ENCODE measurements at places on chromosomes 3 and 15.
A peak's percentile ranks its signal among the peaks of the same experiment; 100 is the strongest.

- DNase-seq: no peak
These were observed 1.6 kb downstream of the TATDN2 start for GRCh38 chr3:10249833-10250232.

- DNase-seq: no peak
These were observed 48.7 kb downstream of the BCHE start for GRCh38 chr3:165788531-165788930.

DNA sequence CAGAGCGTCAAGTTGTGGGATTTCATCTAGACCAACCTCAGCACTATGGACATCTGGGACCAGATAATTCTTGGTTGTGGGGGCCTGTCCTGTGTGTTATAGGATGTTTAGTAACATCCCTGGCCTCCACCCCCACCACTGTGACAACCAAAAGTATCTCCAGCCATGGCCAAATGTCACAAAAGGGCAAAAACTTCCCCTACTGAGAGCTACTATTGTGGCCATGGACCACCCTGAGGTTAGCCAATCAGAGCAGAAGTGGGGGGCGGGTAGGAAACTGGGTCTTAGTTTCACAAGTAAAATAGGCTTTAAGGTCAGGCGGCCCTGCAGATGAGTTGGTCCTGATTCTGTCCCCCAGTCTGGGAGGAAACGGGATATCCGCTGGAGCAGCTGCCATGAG, 25.4 kb downstream of the KIF7 start:
- DNase-seq: no peak

GRCh38 chr15:92928225-92928750, 28.2 kb downstream of the CHD2 start:
- no peak for DNase-seq

DNA sequence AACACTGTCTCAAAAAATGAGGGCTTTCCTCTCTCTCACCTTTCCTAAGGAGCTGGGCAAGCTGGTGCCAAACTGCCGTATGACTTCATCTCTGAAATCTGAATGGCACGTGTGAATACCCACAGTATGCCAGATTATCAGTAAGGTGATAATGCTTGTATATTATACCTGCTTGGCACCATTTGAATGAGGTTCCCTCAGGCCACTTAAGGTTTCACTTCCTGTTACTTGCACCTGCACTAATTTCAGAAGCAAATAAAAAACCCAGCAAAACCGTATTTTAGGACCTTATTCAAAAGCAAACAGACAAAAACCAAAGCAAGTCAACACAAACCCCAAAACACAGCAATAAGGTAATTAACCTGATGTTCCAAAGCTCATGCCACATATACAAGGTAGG, 19.7 kb downstream of the FOXP1 start:
- DNase-seq: no peak

DNA sequence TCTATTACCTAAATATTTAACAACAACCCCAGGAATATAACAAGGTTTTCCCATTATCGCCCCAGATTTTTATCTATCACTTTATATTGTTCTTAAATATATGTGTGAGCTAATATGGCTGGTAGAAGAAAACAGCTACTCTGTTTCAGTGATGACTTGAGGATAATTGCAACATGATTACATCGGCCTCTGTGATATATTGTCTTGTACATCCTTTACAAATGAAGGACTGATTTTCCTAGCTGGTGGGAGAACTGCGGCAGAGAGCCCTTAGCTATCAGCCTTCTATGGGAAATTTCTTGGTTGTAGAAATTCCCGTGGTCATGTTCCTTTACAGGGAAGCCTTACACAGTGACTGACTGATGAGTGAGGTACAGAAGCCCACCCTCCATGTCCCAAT, 110.9 kb upstream of the ZNF717 start:
- no peak for DNase-seq

- no peak for DNase-seq
These were observed 201.4 kb upstream of the EOMES start for GRCh38 chr3:27923349-27924068.

DNA sequence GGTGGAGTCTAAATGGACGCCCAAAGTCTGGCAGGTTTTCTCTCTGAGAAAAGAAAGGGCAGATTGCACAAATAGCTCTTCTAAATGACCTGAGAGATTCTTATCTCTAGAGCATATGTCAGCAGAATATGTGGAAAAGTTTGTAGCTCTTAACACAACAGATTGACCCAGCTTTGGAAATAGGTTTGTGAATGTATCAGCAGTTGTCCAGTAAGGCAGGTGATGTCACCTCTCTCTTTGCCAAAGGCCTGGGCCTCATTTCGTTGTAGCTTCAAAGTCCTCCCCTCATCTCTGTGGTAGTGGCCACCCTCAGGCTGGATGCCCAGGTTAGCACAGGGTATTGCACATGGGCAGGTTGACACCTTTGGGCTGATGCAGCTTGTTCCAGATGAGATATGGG, 36.0 kb downstream of the PDIA5 start:
- DNase-seq: no peak

DNA sequence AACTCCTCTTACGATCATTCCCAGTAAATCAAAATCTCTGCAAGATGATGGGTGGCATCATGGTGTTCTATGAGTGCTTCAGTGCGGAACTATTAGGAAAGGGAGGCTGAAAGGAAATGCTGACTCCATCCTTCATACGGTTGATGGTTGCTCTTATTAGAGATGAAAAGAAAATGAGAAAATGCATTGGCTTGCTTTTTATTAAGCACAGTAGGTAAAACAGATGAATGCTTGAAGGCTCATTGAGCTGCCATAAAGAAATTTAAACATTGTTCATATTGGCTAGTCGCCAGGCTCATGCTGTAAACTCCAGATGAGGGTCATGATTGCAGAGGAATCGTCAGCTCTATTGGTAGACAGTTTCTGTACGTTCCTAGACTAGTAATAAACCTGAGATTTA, 115.8 kb downstream of the EPHA3 start:
- no peak for DNase-seq

- peak; percentile 21 for DNase-seq
These were observed 124.6 kb downstream of the ARRDC4 start for GRCh38 chr15:98085003-98085639.

GRCh38 chr3:107670986-107671385, 148.2 kb downstream of the BBX start:
- DNase-seq: no peak

DNA sequence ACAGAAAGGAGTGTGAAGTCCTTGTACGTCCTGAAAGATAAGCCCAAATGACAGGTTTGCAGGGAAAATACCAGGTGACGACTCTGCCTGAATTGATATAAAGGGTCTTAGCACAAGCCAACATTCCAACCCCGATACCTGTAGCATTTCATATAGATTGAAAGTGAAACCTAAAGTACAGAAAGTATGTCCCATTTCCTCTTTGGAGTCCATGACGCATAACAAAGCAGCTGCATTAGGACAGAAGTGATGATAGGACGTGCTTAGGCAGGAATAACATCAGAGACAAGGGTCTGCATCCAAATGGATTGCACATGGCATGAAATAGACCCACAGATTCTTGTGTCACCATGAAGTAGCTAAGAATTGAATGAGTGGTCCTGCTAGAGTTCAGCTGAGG, 187.0 kb upstream of the ROBO1 start:
- DNase-seq: no peak

- DNase-seq: no peak
These were observed 31.3 kb upstream of the IQSEC1 start for GRCh38 chr3:13104511-13104910.

- no peak for DNase-seq
These were observed 996 bp upstream of the XIRP1 start for GRCh38 chr3:39193391-39193790.

DNA sequence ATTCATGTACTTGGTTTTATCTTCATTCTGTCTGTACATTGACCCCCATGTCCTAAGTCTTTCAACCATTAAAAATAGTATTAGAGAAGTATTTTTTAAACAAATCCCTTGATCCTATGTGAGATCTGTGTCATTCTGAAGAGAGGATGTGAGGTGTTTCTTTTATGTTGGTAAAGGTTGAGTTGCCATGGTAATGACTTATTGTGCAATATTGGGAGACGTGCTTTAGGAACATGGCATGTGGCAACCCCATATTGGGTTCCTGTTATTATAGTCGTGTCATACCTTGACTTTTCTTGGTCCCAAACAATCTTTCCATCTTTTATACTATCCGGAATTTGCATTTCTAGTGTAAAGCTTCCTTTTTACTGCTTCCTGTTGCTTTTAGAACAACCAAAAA, 203.1 kb downstream of the KCNAB1 start:
- DNase-seq: no peak

DNA sequence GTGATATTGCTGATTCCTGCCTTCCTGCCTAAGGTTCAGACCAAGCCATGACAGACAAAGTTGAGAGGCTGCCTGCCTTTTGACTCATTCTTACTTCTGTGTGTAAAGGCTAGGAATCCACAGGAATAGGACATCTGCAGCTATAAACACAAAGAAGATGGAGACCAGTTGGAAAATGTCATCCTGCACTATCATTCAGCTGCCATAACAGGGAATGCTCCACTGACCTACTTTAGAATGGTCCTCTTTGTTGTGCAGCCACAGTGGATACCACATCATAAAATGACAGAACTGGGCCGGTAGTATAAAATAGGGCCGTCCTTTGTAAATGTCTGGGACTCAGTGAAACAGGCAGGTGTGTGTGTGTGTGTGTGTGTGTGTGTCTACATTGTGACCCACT, 75.1 kb downstream of the STAC start:
- no peak for DNase-seq

- DNase-seq: no peak
These were observed 12.6 kb downstream of the PLCL2 start for GRCh38 chr3:16897254-16897926.

- DNase-seq: no peak
These were observed 30.5 kb upstream of the TRPC1 start for GRCh38 chr3:142693136-142693853.

DNA sequence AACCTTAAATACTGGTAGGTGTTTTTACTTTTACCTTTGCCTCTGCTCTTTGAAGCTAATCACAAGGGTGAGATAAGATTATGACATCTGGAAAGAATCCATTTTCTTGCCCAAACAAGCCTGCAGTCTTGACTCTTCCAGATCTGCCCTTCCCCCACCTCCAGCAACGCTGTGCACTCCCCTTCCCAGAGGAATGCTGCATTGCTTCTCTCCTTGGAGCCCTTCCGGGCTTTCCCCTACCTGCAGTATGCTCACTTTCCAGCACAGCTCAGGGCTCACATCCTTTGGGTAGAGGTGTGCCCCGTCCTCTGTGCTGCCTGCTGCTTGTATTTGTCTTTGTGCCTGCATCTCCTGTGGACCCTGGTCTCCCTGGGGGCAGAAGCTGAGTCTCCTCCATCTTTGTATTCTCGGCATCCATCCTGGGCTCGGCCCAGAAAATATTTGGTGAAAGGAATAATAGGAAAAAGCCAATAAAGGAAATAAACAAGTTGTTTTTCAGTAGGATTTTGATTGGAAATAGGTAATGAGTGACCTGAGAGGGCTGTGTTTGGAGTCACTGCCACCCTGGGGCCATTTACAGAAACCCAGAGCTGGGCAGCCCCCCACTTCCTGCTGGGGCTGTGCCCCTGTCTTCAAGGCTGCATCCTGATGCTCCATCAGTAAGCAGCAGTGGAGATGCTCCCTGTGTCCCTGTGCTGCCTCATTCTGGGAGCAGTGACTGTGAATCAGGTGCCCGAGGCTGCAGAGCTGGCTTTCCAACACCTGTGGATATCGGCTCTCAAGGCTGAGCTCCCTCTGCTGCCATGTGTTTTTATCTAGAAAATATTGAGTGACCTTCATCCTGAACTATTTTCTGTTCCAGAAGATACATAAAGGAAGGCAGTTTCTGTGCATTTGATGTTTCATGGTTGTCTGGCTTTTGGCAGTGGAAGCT, 117.5 kb downstream of the EEFSEC start:
- DNase-seq: no peak

DNA sequence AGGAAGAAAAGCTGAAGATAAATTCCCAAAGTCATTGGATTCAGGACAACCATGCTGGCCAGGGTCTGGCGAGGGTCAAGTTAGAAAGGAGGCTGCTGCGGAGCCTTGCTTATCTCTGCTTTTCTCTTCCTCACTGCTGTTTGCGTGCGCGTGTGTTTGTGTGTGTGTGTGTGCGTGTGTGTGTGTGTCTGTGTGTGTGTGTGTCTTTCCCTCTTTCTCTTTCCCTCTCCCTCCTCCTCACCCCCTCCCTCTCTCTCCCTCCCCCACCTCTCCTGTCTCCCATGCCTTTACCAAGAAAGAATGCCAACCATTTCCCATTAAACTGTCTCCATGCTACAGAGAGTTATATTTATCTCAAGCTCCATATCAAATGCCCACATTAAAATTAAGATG, at the start of gene COLQ:
Gene COLQ (minus strand): TSS at position 134 of the 393 bp plus-strand sequence. CDS start 81 bp downstream, at position 53.
- DNase-seq: no peak

DNA sequence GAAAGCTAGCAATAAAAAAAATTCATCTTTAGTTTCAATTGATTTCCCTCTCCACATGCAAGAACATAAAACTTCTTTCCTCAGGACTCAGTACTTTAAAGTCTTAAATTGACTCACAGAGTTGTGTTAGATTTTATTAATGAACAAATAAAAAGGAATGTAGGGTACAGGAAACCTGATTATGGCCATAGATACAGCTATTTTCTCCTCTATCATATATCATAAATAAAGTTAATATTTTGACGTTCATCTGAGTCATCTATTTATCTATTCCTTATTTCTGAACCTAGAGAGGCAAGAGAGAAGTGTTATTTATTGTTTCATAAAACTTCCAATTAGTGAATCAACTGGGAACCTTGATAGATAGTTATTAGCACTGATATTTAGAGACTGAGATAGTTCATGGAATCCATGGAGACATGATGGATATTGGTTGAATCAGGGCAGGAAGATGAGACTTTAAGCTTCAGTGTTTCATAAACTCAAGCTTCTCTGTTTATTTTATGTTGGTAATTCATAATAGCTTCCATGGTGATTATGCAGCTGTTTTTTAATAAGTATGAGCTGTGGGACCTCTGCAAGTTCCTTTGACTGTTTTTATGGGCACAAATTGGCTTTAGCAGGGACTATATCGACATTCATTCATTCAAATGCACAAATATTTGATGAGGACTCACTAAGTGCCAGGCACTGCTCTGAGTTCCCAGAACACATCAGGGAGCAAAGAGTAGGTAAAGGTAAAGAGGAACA, 143.5 kb upstream of the TGFBR2 start:
- DNase-seq: no peak

DNA sequence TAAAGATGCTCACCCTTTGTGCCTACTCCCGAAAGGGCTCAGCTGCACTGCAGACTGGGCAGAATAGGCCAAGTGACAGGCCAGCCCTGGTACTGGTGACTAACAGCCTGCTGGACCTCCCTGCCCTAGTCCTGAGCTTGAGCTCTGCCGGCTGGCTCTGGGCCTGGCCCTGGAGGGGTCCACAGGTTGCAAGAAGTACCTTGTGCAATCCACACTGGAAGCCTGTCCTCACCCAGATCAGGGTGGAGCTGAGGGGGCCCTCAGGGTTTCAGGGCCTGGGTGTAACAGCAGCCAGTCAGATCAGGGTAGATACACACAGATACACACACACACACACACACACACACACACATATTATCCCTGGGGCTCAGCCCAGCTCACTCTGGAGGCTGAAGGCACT, 27.3 kb upstream of the PLA2G4D start:
- no peak for DNase-seq

- no peak for DNase-seq
These were observed 282.9 kb upstream of the ZPLD1 start for GRCh38 chr3:102151935-102152334.

- no peak for DNase-seq
These were observed 71.9 kb downstream of the SSR3 start for GRCh38 chr3:156483002-156483401.

Data from GF-D8 (cell line).